Fibroblast of skin of scalp (primary cell): ENCODE measurements at places on chromosomes 3 and 15.

- DNase-seq: no peak
Observed at GRCh38 chr15:64622410-64623260, 152.8 kb downstream of the RBPMS2 start.

- DNase-seq: no peak
Observed at GRCh38 chr3:157131861-157132260, 28.1 kb downstream of the CCNL1 start.

GRCh38 chr15:45653702-45654424, 19.0 kb downstream of the SQOR start:
- DNase-seq: no peak

DNA sequence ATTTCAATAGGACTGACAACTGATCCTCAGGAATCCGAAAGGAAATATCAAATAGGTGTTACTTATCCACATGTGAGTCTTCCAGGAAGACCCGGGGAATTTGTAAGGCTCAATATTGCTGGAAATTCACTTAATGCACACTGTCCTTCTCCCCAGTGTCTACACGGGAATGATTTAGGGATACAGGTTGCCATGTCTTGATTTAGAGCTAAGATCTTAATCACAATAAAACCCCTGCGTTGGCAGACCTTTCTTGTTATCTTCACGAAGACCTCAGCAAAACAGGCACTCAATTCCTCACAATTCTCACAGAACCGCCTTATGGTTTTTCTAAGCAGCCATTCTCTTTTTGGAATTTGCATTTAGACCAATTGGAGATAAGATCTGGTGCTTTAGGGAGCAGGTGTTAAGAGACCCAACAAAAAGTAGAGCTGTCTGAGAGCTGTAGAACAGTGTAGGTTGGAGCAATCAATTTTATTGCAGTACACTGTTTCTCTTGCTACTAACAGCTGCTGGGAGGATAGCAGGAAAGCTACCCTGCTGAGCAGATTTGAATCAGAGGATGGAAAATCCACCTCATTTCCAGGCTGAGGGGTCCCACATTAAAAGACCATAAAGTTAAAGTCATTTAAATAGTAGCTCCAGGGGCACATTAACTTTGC, 925.7 kb downstream of the EPHA3 start:
- DNase-seq: no peak

- DNase-seq: no peak
Observed at GRCh38 chr3:178634975-178635374, 98.7 kb downstream of the KCNMB2 start.
